ENCODE measurements at places on chromosomes 5 and 9. TPM values are rescaled to one million over a fixed set of nuclear protein-coding genes. Genes with fewer than 3 reads are reported as not detected.

Gene CFAP157
- 2.3 TPM for total RNA-seq

DNA sequence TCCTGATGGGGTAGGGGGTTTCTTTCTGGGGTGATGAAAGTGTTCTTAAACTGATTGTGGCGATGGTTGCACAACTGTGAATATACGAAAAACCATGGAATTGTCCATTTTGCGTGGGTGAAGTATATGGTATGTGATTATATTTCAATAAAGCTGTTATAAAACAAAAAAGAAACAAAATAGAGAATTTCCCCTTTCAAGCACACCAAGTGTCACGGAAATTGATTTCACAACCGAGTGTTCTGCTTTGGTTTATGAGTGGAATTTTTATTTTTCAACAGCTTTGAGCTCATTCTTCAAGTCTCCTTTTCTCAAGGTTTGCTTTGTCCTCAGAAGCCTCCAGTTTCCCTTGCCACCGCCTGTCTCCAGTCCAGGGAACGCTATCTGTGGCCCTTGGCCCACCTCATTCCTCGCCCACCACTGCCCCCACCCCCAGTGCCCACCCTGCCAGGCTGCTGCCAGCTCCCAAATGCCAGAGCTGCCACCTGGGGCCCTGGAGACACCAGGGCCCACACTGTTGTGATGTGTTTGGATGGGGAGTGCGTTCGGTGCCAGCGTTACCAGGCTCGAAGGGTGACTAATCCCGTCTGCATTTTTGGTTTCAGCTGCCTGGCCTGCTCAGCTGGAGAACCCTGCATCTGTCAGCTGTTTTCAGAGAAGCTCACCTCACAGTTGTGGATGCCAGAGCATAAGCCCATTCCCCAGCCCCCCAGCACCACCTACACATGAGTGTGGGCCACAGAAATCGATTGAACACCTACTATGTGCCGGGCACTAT lies 30.4 kb downstream of the DUSP1 start:
- DNase-seq = peak; percentile 52
- H3K4me3 ChIP-seq = no peak overlapping the region
- H3K27ac ChIP-seq = peak overlapping the region; percentile 81
- H3K27me3 ChIP-seq = no peaks in the 10 kb centered on the region

Gene AGXT2
- not detected for total RNA-seq

DNA sequence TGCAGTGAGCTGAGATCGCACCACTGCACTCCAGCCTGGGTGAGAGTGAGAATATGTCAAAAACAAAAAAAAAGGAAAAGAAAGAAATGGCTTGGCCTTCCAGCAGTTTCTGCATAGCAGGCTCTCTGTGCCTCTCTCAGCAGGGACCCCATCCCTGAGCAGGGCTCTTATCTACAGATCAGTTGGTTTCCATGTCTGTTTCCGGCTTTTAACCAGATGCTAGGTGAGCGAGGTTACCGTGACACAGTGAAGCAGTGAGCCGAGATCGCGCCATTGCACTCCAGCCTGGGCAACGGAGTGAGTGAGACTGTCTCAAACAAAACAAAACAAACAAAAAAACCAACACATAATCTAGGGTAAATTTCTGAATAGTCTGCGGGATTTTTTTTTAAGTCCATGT lies 51.4 kb downstream of the COL5A1 start:
- no peak overlapping the region for H3K27ac ChIP-seq
- H3K4me3 ChIP-seq = no peak overlapping the region
- no peaks in the 10 kb centered on the region for H3K36me3 ChIP-seq
- DNase-seq = no peak

Gene TRIM14
- 2.1 TPM for total RNA-seq

Gene PCDHA6
- 3.4 TPM for total RNA-seq

- H3K4me1 ChIP-seq = peaks cover 10% of the 10 kb centered on the region
- no peak for DNase-seq
- H3K4me3 ChIP-seq = no peak overlapping the region
- no peaks in the 10 kb centered on the region for H3K36me3 ChIP-seq
Observed at GRCh38 chr9:3348169-3348568, 177.6 kb downstream of the RFX3 start.

GRCh38 chr5:305459-305858 lies 16.1 kb upstream of the AHRR start:
- no peaks in the 10 kb centered on the region for H3K27me3 ChIP-seq
- H3K4me3 ChIP-seq = no peak overlapping the region
- peaks cover 10% of the 10 kb centered on the region for H3K4me1 ChIP-seq

Gene KIF20A
- not detected for total RNA-seq

DNA sequence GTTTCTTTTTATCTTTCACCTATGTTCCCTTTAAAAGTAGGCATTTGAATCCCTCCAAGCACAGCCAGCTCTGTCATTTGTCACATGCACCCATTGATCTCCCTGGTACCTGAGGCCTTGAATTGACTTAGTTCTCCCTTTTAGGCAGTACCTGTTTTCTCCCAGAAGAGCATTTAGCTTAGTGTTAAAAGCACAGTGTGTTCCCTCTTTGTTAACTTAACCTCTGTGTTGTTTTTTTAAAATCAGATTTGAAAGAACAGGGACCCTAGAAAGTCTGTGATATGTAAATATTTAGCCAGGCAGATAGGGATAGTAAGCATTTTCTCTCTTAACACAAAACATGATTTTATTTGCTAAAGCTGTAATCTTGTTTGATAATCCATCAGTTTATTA lies 113.8 kb upstream of the SPATA31D4 start:
- peaks cover 17% of the 10 kb centered on the region for H3K4me1 ChIP-seq
- no peaks in the 10 kb centered on the region for H3K36me3 ChIP-seq
- no peaks in the 10 kb centered on the region for H3K27me3 ChIP-seq
- no peak for DNase-seq
- no peak overlapping the region for H3K4me3 ChIP-seq

Gene PDCD1LG2
- total RNA-seq = 0.99 TPM

- no peak overlapping the region for H3K27ac ChIP-seq
- peaks cover 8% of the 10 kb centered on the region for H3K4me1 ChIP-seq
- DNase-seq = no peak
Observed at GRCh38 chr5:32319926-32320543, 7.3 kb upstream of the MTMR12 start.

- peak overlapping the region; percentile 54 for H3K27ac ChIP-seq
- H3K27me3 ChIP-seq = no peaks in the 10 kb centered on the region
- H3K4me1 ChIP-seq = peaks cover 90% of the 10 kb centered on the region
- DNase-seq = no peak
- no peak overlapping the region for H3K4me3 ChIP-seq
- no peaks in the 10 kb centered on the region for H3K36me3 ChIP-seq
Observed at GRCh38 chr5:96114736-96115135, 153.1 kb upstream of the ELL2 start.

GRCh38 chr5:95533106-95533505 lies 21.7 kb downstream of the SKIC3 start:
- H3K36me3 ChIP-seq = no peaks in the 10 kb centered on the region
- no peak overlapping the region for H3K27ac ChIP-seq
- H3K27me3 ChIP-seq = no peaks in the 10 kb centered on the region
- DNase-seq = no peak
- no peak overlapping the region for H3K4me3 ChIP-seq
- H3K4me1 ChIP-seq = no peaks in the 10 kb centered on the region

Gene FBP1
- 28.5 TPM for total RNA-seq
